Renal pelvis (tissue), 12 donors: ENCODE measurements at places on chromosomes 4 and X. TPM values are rescaled to one million over a fixed set of nuclear protein-coding genes. Genes with fewer than 3 reads are reported as not detected.

The HUWE1 gene
- polyA plus RNA-seq: 176 TPM

The TENM3 gene
- 17.4 TPM for polyA plus RNA-seq

The OPRPN gene
- polyA plus RNA-seq: not detected

The GAB1 gene
- 48.0 TPM for polyA plus RNA-seq

The DGAT2L6 gene
- polyA plus RNA-seq: not detected

The APLN gene
- 5.5 TPM for polyA plus RNA-seq

The IL3RA gene
- polyA plus RNA-seq: 14.8 TPM

The ADH1C gene
- polyA plus RNA-seq: 139 TPM

The CYP2U1 gene
- 4.7 TPM for polyA plus RNA-seq

The LEF1 gene
- polyA plus RNA-seq: 53.1 TPM

The CXCL11 gene
- 0.33 TPM for polyA plus RNA-seq

The GLRA2 gene
- polyA plus RNA-seq: 0.34 TPM

The MEPE gene
- not detected for polyA plus RNA-seq

The HSD17B13 gene
- polyA plus RNA-seq: 0.55 TPM

The RBM47 gene
- 91.3 TPM for polyA plus RNA-seq

The SMIM31 gene
- polyA plus RNA-seq: 0.73 TPM

The TMEM33 gene
- polyA plus RNA-seq: 49.1 TPM

The MAGEA2B gene
- not detected for polyA plus RNA-seq

The PARM1 gene
- polyA plus RNA-seq: 52.3 TPM

The FHDC1 gene
- 5.2 TPM for polyA plus RNA-seq

The UGT2A2 gene
- polyA plus RNA-seq: not detected

The HEPH gene
- 51.6 TPM for polyA plus RNA-seq

The MAGEA10 gene
- polyA plus RNA-seq: not detected

The CT47B1 gene
- not detected for polyA plus RNA-seq

The KLHL4 gene
- polyA plus RNA-seq: 8.2 TPM

The PDE5A gene
- polyA plus RNA-seq: 36.6 TPM

The ADD1 gene
- polyA plus RNA-seq: 281 TPM

The CD40LG gene
- not detected for polyA plus RNA-seq

The FGA gene
- polyA plus RNA-seq: 0.95 TPM

The CETN2 gene
- 119 TPM for polyA plus RNA-seq

The GPAT3 gene
- 14.3 TPM for polyA plus RNA-seq

The CXCL10 gene
- 4.1 TPM for polyA plus RNA-seq

The FAM9B gene
- polyA plus RNA-seq: 0.10 TPM

The PGAM4 gene
- 0.11 TPM for polyA plus RNA-seq

The TTC29 gene
- 2.0 TPM for polyA plus RNA-seq

The CENPVL2 gene
- 0.20 TPM for polyA plus RNA-seq
